Bone marrow (tissue), 2 donors: ENCODE measurements at places on chromosomes 6 and 20.

DNA sequence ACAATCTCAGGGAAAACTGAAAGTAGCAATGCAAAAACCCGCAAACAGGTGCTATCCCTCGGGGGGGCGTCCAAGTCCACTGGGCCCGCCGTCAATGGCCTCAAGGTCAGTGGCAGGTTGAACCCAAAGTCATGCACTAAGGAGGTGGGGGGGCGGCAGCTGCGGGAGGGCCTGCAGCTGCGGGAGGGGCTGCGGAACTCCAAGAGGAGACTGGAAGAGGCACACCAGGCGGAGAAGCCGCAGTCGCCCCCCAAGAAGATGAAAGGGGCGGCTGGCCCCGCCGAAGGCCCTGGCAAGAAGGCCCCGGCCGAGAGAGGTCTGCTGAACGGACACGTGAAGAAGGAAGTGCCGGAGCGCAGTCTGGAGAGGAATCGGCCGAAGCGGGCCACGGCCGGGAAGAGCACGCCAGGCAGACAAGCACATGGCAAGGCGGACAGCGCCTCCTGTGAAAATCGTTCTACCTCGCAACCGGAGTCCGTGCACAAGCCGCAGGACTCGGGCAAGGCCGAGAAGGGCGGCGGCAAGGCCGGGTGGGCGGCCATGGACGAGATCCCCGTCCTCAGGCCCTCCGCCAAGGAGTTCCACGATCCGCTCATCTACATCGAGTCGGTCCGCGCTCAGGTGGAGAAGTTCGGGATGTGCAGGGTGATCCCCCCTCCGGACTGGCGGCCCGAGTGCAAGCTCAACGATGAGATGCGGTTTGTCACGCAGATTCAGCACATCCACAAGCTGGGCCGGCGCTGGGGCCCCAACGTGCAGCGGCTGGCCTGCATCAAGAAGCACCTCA lies 166.3 kb downstream of the DTNBP1 start:
- DNase-seq = no peak

DNA sequence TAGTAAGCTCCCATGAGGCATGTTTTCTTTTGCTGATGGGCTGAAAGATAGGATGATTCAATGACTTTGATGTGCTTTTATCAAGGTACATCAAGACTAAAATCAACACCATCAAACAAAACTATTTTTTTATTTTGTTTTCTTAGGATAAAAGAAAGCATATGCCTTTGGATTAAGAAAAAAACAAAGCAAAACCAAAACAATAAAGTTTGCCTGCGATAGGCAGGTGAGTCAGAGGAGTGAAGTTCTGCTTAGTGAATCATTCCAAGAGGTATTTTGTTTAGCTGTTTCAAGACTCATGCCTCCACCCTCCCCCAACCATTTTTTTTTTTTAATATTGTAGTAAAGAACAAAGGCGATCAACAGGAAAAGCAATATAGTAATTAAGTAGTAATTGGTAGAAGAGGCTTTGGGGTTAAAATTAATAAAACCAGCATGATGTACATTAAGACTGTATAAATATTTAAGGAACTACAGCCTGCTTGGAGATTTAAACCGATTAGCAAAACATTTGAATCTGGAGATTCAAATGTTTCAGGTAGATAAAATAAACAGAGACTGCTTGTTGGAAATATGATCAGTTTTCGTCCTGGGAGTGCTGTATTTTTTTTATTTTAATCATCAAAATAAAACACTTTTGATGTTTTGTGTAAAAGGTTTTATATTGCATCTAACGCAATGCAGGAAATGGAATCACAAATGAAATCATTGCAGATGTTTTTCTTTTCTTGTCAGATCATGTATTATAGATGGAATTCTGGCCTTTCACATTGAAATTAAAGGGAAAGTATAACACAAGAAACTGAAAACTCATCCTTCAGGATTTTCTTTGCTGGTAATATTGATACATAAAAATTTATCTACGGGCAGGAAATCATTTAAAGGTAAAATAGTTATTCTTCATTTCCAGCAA lies 482.3 kb upstream of the MANEA start:
- no peak for DNase-seq

- no peak for DNase-seq
Observed at GRCh38 chr6:91487696-91488392, 901.0 kb upstream of the MAP3K7 start.

DNA sequence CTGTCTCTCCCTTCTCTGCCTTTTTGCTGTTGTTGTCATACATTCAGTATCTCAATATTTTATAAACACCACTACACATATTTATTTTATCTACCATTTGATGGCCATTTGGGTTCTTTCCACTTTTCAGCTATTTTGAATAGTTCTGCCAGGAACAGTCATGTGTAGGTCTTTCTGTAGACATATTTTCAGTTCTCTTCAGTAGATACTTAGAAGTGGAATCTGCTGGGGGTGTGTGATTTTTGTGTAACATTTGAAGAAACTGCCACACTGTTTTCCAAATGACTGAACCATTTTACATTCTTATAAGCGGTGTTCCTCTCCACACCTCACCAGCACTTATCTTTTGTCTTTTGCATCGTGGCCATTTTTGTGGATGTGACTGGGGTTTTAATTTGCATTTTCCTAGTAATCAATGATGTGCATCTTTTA lies 197.7 kb downstream of the ARID1B start:
- no peak for DNase-seq

DNA sequence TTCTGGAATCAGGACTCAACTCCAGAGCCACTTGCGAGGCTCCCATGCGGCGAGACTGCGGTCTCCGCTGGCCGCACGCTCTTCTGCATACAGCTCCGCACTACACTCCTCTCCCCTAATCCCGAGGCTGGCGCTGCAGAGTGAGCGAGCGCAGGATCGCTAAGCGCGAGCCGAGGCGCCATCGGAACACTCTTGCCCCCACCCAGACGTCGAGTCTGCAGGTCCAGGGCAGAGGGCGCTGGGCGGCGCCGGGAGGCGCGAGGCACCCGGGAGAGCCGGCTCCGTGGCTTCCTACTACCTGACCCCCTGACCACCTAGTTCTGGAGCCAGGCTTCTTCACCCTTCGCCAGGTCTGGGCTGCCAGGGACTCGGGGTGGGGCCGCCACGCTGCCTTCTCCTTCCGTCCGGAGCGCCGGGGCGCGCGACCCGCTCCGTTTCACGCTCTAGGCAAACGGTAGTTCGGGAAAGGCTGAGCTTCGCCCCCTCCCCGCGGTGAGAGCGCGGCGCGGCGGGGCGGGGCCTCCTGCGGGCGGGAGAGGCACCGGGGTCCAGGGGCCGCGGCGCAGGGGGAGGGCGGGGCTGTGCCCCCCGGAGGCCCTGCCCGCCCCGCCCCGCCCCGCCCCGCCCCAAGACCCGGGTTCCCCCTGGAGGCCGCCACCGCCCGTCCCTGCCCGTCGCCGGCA lies 5.4 kb upstream of the TUBB2A start:
- peak; percentile 27 for DNase-seq

DNA sequence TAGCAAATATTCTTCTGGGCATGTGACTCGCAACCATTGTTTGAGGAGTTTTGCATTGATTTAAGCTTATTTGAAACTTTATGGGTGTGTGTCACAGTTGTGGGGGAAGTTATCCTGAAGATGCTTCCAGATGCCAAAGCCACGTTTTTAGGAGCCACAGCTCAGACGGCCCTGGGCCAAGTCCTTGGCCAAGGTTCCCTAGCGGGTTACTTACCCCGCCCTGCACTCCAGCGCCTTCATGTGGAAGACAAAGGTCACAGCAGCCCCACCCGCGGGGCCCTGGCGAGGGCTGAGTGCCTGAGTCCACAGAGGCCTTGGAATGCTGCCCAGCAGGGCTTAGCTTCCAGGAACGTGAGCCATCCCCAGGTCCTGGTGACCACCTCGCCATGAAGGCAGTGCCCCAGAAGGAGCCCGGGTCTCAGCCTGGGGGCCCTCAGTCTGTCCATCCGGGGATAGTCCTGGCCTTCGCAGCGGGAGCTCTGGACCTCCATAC lies 308.3 kb downstream of the CDH4 start:
- DNase-seq = no peak
